ENCODE measurements at places on chromosomes 5 and 9.

DNA sequence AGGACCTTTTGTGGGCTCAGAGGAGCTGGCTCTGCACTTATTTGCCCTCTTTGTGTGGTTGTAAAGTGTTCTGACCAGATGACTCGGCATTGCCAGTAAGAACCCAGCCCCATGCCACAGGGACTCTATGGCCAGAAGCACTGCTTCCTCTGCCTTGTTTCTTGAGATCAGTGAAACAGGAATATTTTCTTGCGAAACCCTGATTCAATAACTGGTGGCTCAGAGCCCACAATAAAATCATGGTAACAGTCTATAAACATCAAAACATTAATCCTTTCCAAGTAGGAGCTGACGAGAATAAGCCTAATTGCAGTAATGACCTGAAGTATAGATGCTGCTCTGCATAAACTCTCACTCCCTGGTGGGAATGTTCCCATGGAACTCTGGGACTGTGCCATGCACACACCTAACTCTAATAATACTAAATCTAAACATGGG lies 344.3 kb downstream of the ZNF608 start:
- DNase-seq: peak; percentile 90

DNA sequence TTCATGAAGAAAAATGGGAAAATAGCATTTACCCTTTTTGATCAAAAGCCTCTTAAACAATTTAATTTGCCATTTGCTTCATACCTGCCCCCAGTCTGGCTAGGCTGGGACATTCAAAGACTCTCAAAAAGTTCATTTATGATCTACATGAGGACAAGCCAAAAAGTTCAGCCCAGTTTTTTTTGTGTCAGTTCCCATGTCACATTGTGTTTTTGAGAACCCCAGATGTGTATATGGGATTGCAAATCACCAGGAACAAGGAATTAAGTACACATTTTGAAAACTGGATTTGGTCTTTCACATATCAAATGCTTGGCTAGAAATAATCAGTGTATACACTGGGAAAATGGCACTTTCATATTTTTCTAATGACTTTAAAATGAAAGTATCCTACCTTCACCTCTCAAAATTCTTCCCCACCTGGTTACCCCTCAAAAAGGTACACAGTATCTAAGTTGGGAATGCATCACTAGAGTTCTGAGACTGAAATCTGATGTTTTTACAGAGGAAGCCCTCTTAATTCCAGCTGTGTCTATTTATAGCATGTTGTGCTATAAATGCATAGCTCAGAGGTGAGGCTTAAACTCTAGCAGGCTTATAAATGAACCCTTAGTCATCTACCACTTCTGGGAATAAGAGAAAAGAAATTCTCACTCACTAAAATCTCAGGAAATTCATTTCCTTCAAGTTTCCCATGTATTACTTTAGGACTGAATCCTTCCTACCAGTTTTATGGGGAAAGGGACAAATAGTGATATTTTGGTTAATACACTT lies 9.3 kb downstream of the STOM start:
- DNase-seq: peak; percentile 73

GRCh38 chr9:114155995-114156656 lies 789 bp downstream of the COL27A1 start:
- no peak for DNase-seq

- DNase-seq: peak; percentile 30
These were observed 20.3 kb downstream of the C9orf153 start for GRCh38 chr9:86238861-86239770.

DNA sequence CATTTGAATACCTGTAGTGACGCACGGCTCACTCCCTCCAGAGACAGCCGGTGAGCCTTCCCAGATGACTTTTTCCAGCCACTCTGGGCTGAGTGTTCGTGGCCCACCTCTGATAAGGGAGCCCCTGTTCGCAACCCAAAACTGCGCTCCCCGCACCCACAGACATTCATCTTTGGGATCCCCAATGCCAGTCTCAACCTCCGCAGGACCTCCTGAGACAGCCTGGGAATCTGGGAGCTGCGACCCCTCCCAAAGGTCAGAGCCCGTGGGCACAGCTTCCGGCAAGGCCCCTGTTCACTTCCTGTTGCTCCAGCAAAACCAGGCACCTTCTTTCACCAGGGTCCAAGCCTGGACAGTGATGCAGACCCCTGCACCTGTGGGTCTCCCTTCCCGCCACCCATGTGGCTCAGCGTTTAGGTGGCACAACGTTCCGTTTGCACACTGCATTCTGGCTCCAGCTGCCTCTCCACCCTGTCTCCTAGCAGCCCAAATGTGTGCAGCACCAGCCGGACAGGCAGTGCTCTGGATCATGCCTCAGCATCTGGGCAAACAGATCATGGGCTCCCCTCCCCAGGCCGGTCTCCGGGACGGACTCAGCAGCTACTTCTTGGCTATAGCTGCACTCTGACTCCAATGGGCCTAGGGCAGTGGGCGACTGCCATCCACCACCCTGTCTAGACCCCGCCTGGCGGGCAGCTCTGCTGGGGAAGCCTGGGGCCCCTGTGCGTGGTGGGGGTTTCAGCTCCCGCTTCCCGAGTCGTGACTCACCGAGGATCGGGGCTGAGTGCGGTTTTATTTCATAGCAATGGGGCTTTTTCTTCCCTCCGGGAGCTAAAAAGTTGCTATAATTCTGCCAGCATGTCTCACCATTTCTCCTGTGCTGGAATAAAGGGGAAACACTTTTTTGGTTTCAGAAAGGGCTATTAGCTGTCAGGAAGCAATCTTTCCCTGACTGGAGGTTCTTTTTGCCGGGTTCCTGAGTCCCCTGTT lies 156.0 kb downstream of the OLFM1 start:
- no peak for DNase-seq

- DNase-seq: peak; percentile 85
These were observed 53.3 kb downstream of the PCA3 start for GRCh38 chr9:76817489-76817888.
